ENCODE measurements at places on chromosomes 16 and 17.

DNA sequence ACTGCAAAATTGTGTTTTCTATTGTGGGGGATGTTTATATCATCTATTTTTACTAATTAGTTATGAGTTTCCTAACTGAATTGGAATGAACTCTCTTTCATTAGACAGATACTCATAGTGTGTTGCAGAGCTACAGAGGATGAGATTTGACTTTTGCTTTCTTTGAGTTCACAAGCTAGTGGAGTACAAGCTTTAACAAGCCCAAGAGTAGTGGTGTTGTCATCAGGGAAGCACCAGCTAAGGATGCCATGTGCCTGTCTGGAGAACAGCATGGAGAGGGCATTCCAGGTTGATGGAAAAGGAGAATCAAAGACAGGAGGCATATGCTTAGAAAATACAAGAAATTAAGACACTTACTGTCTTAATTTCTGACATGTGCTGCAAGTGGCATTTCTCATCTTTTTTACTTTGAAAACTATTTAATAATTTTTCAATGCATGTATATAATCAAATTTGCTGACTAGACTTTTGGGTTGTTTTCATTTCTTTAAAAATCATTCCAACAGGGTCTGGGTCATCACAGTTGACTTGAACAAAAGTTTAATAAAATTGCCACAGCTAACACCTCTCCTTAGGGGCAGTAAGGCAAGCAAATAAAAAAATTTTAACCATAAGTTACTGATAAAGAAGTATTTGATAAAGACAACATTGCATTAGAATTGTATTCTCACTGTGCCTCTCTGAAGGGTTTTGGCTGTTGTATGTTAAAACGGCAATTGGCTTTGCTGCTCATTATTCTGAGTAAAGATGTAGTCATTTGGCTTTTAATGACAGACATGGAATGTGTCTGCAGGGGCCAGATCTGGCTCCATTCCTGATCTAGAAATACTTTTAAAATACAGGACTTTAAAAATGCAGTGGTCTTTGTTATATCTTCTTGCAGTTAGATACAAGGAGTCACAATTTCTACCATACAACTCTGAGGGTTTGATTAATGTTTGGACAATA is 323.7 kb upstream of the CDH11 start:
- no peak for DNase-seq

GRCh38 chr16:66926961-66927436 is 1.7 kb upstream of the RRAD start:
- no peak for DNase-seq

DNA sequence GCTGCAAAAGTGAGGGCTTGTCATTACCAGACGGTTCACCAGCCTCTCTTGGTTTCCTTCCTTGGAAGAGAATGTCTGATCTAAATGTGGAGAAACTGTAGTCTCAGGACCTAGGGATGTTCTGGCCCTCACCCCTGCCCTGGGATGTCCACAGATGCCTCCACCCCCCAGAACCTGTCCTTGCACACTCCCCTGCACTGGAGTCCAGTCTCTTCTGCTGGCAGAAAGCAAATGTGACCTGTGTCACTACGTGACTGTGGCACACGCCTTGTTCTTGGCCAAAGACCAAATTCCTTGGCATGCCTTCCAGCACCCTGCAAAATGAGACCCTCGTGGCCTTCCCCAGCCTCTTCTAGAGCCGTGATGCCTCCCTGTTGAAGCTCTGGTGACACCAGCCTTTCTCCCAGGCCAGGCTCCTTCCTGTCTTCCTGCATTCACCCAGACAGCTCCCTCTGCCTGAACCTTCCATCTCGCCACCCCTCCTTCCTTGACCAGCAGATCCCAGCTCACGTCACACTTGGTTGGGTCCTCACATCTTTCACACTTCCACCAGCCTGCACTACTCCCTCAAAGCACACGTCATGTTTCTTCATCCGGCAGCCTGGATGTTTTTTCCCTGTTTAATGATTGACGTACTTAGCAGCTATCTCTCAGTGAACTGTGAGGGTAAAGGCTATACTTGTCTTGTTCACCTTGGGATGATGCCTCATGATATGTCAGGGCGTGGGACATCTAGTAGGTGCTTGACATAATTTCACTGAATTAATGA is 4.3 kb downstream of the ZNF768 start:
- no peak for DNase-seq

DNA sequence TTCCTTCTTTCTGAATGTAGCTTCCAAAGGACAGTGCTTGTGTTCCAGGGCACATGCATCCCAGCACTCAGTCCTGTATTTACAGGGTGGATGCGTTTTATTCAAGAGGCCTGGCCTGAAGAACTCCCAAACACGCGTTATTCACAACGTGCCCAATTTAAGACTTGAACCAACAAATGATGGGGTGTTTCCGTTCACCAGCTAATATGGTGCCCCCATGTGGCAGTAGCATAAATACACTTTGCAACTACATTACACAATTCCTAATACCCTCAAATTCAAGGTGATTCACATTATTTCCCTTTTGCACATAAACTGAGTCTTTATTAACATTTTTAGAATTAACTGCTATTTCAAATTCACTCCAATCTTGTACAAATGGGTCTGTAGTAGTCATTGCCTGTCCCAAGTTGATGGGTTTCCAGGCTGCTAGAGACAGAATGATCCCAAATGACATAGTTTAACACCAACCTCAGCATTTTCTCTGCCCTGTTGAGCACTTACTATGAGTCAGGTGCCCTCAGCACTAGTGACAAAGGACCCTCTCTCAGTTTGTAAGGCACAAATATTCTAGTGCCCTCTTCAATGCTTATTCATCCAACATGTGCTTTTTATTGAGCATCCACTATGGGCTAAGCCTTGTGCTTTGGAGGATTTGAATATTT is 26.9 kb downstream of the HSD17B2 start:
- no peak for DNase-seq

- DNase-seq, result no peak
Observed at GRCh38 chr16:21186326-21186691, 25.1 kb downstream of the ZP2 start.

Measured in activated CD8-positive, alpha-beta memory T cell treated with anti-CD3 and anti-CD28 coated beads, Interleukin-2, amount 50 U/mL, for 4 hours (primary cell).